A172 (cell line): ENCODE measurements at places on chromosomes 2 and 18.
A peak's percentile ranks its signal among the peaks of the same experiment; 100 is the strongest.

- DNase-seq = no peak
Observed at GRCh38 chr2:118596620-118597019, 250.8 kb downstream of the EN1 start.

DNA sequence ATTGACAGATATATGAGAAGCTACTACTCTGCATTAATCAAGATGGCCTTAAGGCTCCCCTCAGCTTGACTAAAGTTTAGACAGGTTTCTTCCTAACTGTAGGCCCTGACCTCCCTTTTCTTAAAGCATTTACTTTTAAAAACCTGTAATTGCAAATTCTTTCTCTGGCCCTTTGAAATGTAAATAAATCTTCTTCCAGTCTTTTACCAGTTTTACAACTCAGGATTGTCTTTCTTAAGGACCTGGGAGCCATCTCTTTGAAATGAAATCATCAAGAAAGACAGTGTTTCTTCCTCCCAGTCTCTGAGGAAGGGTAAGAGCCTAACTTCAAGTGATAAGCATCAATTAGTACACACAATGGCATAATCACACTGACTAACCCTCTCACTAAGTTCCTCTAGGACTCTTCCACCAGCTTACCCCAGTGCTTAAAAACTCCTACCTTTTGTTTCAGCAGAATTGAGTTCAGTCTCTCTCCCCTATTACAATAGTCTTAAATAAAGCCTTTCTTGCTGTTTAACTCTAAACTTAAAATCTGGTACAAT, 58.7 kb upstream of the CDH20 start:
- no peak for DNase-seq

- peak; percentile 55 for DNase-seq
Observed at GRCh38 chr18:34709750-34710441, at the start of gene DTNA. TSS of gene DTNA (plus strand) at chr18:34710298. CDS start at chr18:34755977, 45,679 bp downstream.

- DNase-seq = no peak
Observed at GRCh38 chr18:62963507-62963906, 248.2 kb downstream of the PHLPP1 start.
